ENCODE measurements at places on chromosomes 3 and 15. TPM values are rescaled to one million over a fixed set of nuclear protein-coding genes. Genes with fewer than 3 reads are reported as not detected.

CLDN18 gene
- not detected for total RNA-seq

ZNF770 gene
- total RNA-seq, result 55.2 TPM

LEKR1 gene
- total RNA-seq, result not detected

AMT gene
- 1.3 TPM for total RNA-seq

FBXO40 gene
- 36.8 TPM for total RNA-seq

UBA7 gene
- 3.5 TPM for total RNA-seq

DNA sequence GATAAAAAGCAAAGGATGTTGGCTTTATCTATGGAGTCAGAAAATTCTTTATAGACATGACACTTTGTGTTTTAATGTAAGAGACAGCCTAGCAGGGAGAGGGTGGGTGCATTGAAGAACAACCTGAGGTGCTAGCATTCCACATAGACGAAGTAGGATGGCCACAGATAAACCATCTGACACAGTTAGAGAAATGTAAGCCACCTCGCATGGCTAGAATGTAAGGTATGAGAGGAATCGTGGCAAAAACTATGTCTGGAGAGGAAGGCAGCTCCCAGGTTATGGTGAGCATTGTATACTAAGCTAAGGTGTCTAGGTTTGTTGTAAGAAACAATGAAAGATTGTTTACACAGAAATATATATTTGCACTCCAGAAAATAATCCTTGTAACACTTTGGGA is 194.0 kb upstream of the SLITRK3 start:
- no peak for DNase-seq
- no peaks in the 10 kb centered on the region for H3K27me3 ChIP-seq
- no peaks in the 10 kb centered on the region for H3K36me3 ChIP-seq
- H3K27ac ChIP-seq, result no peak overlapping the region
- H3K4me1 ChIP-seq, result no peaks in the 10 kb centered on the region

GRCh38 chr3:33050071-33050653 is 46.8 kb downstream of the GLB1 start:
- peaks cover 72% of the 10 kb centered on the region for H3K36me3 ChIP-seq
- no peaks in the 10 kb centered on the region for H3K27me3 ChIP-seq
- no peak for DNase-seq
- no peak overlapping the region for H3K4me3 ChIP-seq
- no peaks in the 10 kb centered on the region for H3K4me1 ChIP-seq
- no peak overlapping the region for H3K27ac ChIP-seq

DNA sequence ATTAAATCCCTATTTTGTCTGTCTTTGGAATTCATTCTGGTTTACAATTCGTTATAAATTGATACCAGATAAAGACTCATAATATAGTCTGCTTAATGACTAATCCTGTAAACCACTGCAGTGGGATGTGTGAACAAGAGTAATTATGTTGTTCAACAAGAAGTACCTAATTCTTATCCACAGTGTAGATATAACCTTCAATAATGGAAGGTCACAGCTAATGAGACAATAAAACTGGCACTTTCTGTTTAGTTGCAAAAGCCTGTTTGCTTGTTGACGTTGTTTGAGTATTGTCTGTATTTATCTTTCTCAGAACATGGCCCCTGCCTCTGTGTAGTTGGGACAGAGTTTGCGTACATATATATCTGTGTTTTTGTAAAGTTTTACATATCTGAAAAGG is 26.7 kb downstream of the PIAS1 start:
- H3K27me3 ChIP-seq, result no peaks in the 10 kb centered on the region
- H3K27ac ChIP-seq, result no peak overlapping the region
- no peak for DNase-seq
- no peaks in the 10 kb centered on the region for H3K36me3 ChIP-seq

DNA sequence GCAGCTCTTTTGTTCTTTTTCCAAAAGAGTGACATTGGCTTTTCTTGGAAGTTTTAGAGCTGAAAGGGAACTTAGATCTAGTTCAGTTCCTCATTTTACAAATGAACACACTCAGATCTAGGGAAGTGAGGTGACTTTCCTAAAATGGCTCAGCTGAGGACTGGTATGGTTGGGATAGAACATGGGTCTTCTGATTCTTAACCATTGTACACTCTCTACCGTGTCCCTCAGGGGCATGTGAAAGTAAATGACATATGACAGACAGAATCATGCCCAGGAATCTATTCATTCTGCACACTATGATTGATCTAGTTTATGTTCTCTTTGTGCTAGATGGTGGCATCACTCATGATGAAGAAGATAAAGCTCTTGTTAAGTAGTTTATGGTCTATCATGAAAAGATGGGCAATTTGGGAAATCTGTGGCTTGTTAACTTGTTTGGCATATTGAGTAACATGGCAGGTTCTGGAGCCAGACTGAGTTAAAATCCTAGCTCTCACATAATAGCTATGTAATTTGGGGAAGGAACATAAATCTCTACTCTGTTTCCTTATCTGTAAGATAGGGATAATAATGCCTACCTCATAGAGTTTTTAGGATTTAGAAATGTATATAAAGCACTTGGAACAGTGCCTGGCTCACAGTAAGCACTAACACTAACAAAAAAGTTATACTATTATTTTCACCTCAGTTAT is 30.9 kb downstream of the UBE2E1 start:
- no peak for DNase-seq
- peak overlapping the region; percentile 19 for H3K27ac ChIP-seq
- H3K36me3 ChIP-seq, result no peaks in the 10 kb centered on the region
- H3K4me1 ChIP-seq, result peaks cover 33% of the 10 kb centered on the region
- H3K4me3 ChIP-seq, result no peak overlapping the region
- no peaks in the 10 kb centered on the region for H3K27me3 ChIP-seq

GRCh38 chr3:18024715-18025114 is 282.3 kb upstream of the TBC1D5 start:
- H3K4me1 ChIP-seq, result no peaks in the 10 kb centered on the region
- no peak overlapping the region for H3K4me3 ChIP-seq
- DNase-seq, result no peak
- H3K36me3 ChIP-seq, result no peaks in the 10 kb centered on the region
- H3K27me3 ChIP-seq, result no peaks in the 10 kb centered on the region
- no peak overlapping the region for H3K27ac ChIP-seq

DNA sequence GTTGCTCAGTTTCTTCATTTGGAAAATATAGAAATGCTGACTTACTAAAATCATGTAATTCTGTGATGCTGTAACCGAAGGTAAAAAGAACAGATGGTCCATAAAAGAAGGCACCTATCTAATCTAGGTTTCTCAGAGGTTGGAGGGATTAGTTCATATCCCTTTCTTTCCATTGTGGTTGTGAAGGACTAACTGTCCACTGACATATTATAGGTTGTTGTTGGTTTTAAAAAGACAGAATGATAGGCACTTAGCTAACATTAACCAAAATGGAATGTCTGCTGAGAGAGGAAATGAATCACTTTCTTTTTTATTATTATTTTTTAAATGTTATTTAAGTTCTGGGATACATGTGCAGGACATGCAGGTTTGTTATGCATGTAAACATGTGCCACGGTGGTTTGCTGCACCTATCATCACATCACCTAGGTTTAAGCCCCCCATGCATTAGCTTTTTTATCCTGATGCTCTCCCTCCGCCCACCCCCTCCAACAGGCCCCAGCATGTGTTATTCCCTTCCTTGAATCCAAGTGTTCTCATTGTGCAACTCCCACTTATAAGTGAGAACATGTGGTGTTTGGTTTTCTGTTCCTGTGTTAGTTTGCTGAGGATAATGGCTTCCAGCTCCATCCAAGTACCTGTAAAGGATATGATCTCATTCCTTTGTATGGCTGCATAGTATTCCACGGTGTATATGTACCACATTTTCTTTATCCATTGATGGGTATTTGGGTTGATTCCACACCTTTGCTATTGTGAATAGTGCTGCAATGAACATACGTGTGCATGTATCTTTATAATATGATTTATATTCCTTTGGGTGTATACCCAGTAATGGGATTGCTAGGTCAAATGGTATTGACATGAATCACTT is 45.8 kb downstream of the ALDH1A2 start:
- H3K4me1 ChIP-seq, result no peaks in the 10 kb centered on the region
- no peak for DNase-seq
- H3K4me3 ChIP-seq, result no peak overlapping the region
- H3K27me3 ChIP-seq, result no peaks in the 10 kb centered on the region
- H3K36me3 ChIP-seq, result no peaks in the 10 kb centered on the region

DNA sequence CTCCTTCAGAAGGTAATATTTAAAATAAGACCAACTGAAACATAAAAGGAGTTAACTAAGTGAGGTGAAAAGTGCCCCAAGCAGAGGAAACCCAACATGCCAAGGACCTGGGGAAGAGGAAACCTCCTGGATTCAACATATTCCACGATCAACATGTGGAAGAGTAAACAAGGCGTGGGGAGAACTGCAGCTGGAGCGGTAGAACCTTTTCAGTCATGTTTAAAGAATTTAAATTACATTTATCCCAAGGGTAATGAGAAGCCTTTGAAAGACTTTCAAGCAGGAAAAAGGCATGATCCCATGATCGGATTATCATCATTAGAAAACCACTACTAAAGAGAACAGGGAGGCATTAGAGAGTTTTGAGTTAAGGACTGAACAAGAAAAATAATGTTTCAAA is 330.7 kb downstream of the FHIT start:
- no peaks in the 10 kb centered on the region for H3K36me3 ChIP-seq
- H3K27me3 ChIP-seq, result no peaks in the 10 kb centered on the region
- DNase-seq, result no peak

GRCh38 chr3:177050501-177051237 is 146.6 kb downstream of the TBL1XR1 start:
- no peak overlapping the region for H3K4me3 ChIP-seq
- H3K36me3 ChIP-seq, result peaks cover 23% of the 10 kb centered on the region
- H3K4me1 ChIP-seq, result peaks cover 6% of the 10 kb centered on the region
- no peak for DNase-seq
- H3K27ac ChIP-seq, result no peak overlapping the region
- no peaks in the 10 kb centered on the region for H3K27me3 ChIP-seq

GRCh38 chr3:72892081-72892775 is 4.4 kb downstream of the GXYLT2 start:
- DNase-seq, result no peak
- no peaks in the 10 kb centered on the region for H3K27me3 ChIP-seq
- H3K4me1 ChIP-seq, result peaks cover 5% of the 10 kb centered on the region
- peak overlapping the region; percentile 30 for H3K27ac ChIP-seq

- no peaks in the 10 kb centered on the region for H3K4me1 ChIP-seq
- no peaks in the 10 kb centered on the region for H3K27me3 ChIP-seq
- DNase-seq, result no peak
- no peaks in the 10 kb centered on the region for H3K36me3 ChIP-seq
Observed at GRCh38 chr15:20349774-20350498, 191.7 kb downstream of the GOLGA6L6 start.

GRCh38 chr3:98048586-98048985 is 13.5 kb upstream of the GABRR3 start:
- H3K27me3 ChIP-seq, result no peaks in the 10 kb centered on the region
- H3K4me1 ChIP-seq, result no peaks in the 10 kb centered on the region
- no peaks in the 10 kb centered on the region for H3K36me3 ChIP-seq

DNA sequence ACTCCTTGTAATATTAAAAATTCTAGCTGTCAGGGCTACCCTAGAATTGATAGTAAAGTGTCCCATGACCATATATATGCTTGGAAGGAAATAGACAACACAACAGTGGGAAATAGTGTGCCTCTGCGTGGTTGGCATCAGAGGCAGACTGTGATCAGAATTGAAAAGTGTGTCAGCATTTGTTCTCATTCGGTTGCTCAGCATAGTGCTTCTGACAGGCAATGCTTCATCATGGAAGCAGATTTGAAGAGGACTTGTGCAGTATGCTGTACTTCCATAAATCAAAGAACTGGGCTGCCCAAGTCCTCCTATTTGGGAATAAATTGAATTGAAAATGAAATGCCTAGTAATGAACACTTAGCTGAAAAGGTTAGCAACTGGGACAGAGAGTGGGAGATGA is 435.7 kb downstream of the DIPK2A start:
- H3K4me1 ChIP-seq, result no peaks in the 10 kb centered on the region
- no peak overlapping the region for H3K4me3 ChIP-seq
- no peak for DNase-seq
- no peaks in the 10 kb centered on the region for H3K36me3 ChIP-seq

- peak; percentile 4 for DNase-seq
- H3K4me3 ChIP-seq, result peak overlapping the region; percentile 87
- no peaks in the 10 kb centered on the region for H3K27me3 ChIP-seq
- peaks cover 43% of the 10 kb centered on the region for H3K4me1 ChIP-seq
- H3K27ac ChIP-seq, result peak overlapping the region; percentile 98
- no peaks in the 10 kb centered on the region for H3K36me3 ChIP-seq
Observed at GRCh38 chr3:113747283-113748046, 630 bp downstream of the ATP6V1A start.

GRCh38 chr15:40250771-40251483 is 12.1 kb downstream of the PAK6 start:
- H3K4me1 ChIP-seq, result peaks cover 7% of the 10 kb centered on the region
- no peak overlapping the region for H3K27ac ChIP-seq
- no peaks in the 10 kb centered on the region for H3K36me3 ChIP-seq
- no peak for DNase-seq
- H3K4me3 ChIP-seq, result no peak overlapping the region

DNA sequence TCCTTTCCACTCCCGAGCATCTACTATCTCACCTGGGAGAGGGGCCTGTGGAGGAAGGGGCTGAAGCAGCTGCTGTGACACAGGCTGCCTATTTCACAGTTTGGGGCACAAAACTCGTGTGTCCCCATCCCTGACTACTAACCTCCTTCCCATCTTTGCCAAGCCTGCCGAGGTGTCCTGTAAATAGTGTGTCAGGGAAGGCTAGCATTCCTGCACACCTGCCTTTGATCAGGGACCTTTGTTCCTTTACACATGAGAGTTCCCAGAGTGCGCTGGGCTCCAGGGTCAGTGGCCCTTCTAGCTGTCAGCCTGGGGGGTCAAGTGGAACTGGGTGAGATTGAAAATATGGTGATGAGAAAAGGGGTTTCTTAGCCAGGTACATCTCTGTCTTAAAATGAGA is 13.0 kb upstream of the TF start:
- no peaks in the 10 kb centered on the region for H3K36me3 ChIP-seq
- no peak overlapping the region for H3K4me3 ChIP-seq
- no peak for DNase-seq
- H3K4me1 ChIP-seq, result no peaks in the 10 kb centered on the region

- peaks cover 2% of the 10 kb centered on the region for H3K4me1 ChIP-seq
- no peaks in the 10 kb centered on the region for H3K27me3 ChIP-seq
- no peak overlapping the region for H3K27ac ChIP-seq
- peaks cover 6% of the 10 kb centered on the region for H3K36me3 ChIP-seq
- no peak for DNase-seq
Observed at GRCh38 chr15:63587527-63587926, 9.7 kb upstream of the FBXL22 start.

- H3K36me3 ChIP-seq, result no peaks in the 10 kb centered on the region
- H3K4me3 ChIP-seq, result no peak overlapping the region
- peaks cover 6% of the 10 kb centered on the region for H3K27me3 ChIP-seq
- DNase-seq, result no peak
- no peaks in the 10 kb centered on the region for H3K4me1 ChIP-seq
Observed at GRCh38 chr3:126406389-126407296, 11.9 kb downstream of the CFAP100 start.

GRCh38 chr3:55246033-55246432 is 241.1 kb downstream of the WNT5A start:
- no peaks in the 10 kb centered on the region for H3K27me3 ChIP-seq
- no peak overlapping the region for H3K4me3 ChIP-seq
- H3K27ac ChIP-seq, result no peak overlapping the region
- no peak for DNase-seq

- no peak overlapping the region for H3K27ac ChIP-seq
- no peaks in the 10 kb centered on the region for H3K27me3 ChIP-seq
- H3K36me3 ChIP-seq, result no peaks in the 10 kb centered on the region
- no peak overlapping the region for H3K4me3 ChIP-seq
- no peak for DNase-seq
Observed at GRCh38 chr3:58163234-58163633, 47.5 kb downstream of the DNASE1L3 start.
